Kidney epithelial cell (primary cell): ENCODE measurements at places on chromosomes 13 and 19. TPM values are rescaled to one million over a fixed set of nuclear protein-coding genes. Genes with fewer than 3 reads are reported as not detected.

Gene ARHGAP45
- total RNA-seq, result 1.4 and 4.2 TPM in 2 replicates

Gene ZNF416
- 5.5 and 6.0 TPM in 2 replicates for total RNA-seq

Gene DNASE2
- total RNA-seq, result 38.5 and 44.4 TPM in 2 replicates

Gene ZNF221
- total RNA-seq, result 3.6 and 6.1 TPM in 2 replicates

Gene LILRA6
- not detected in 2 replicates for total RNA-seq

Gene DOCK6
- 56.8 and 62.9 TPM in 2 replicates for total RNA-seq

- DNase-seq, result no peak
These were observed 13.8 kb downstream of the METTL21C start for GRCh38 chr13:102680842-102681740.

- no peak for DNase-seq
These were observed 9.2 kb downstream of the GPATCH1 start for GRCh38 chr19:33090179-33090578.

GRCh38 chr19:52542984-52543664, 15.7 kb downstream of the ZNF808 start:
- DNase-seq, result no peak

- no peak for DNase-seq
These were observed 10.7 kb downstream of the SHISA7 start for GRCh38 chr19:55432241-55432959.

- DNase-seq, result no peak
These were observed 18.4 kb upstream of the KCTD15 start for GRCh38 chr19:33778089-33778791.

DNA sequence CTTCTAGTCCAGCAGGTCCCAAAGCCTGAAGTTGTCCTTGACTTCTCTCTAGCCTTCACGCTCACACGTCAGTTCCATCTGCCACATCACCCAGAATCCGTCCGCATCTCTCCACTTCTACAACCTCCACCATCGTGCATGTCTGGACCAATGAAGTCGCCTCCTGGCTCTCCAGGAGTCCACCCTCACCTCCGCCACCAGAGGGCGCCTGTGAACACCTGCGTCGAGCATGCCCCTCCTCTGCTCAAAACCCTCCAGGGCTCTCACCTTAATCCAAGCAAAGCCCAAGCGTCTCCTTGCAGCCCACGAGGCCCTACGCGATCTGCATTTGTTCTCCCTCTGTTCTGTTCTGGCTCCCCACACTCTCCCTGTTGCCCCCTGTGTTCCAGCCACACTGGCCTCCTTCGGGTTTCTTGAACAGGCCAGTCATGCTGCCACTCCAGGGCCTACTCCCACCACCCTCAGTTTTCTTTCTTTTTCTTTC, 3.7 kb downstream of the USHBP1 start:
- DNase-seq, result no peak

DNA sequence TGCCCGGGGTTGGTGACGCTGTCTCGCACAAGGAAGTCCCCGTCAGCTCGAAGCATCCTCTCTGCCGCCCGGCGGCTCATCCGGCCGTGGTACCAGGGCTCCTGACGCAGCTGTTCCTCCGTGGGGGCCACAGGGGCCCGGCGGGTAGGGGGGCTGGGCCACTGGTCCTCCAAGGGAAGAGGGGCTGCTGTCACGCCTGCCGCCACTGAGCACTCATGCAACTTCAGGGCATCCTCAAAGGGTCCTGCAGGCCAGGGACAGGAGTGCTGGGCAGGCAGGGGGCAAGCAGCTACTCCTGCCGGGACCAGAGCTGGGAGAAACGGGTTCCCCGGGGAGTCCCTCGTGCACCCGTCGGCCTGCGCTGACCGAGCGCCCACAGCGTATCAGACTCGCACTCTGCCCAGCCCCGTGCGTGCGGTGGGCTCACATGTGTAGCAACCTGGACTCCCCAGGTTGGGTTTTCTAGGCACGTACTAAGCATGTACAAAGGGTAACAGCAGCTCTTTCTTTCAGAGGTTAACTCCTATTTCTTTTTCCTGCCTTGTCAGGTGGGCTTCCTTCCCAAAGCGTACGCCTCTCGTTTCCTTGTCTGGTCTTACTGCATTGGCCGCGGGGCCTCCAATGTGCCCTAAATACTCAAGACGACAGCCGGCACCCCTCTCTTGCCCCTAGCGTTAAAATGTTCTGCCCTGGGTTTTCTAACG, 13.4 kb upstream of the C2CD4C start:
- DNase-seq, result no peak

DNA sequence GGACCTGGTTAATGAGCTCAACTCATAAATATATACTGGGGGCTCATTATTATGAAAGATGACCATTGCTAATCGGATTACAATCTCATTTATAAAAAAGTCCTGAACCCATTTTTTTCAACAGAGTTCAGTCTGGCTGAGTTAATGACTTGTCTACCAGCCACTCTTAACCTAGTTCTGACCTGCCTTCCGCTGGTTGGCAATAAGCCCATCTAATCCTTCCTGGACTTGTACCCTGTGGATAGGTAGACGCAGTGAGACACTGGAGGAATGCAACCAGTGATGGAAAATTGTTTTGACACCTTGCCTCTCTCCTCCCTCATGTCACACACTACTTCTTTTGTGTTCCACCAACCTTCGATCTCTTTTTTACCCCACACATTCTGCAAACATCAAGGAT, 279.9 kb downstream of the FOXO1 start:
- DNase-seq, result no peak
